ENCODE measurements at places on chromosomes 1 and 21.

DNA sequence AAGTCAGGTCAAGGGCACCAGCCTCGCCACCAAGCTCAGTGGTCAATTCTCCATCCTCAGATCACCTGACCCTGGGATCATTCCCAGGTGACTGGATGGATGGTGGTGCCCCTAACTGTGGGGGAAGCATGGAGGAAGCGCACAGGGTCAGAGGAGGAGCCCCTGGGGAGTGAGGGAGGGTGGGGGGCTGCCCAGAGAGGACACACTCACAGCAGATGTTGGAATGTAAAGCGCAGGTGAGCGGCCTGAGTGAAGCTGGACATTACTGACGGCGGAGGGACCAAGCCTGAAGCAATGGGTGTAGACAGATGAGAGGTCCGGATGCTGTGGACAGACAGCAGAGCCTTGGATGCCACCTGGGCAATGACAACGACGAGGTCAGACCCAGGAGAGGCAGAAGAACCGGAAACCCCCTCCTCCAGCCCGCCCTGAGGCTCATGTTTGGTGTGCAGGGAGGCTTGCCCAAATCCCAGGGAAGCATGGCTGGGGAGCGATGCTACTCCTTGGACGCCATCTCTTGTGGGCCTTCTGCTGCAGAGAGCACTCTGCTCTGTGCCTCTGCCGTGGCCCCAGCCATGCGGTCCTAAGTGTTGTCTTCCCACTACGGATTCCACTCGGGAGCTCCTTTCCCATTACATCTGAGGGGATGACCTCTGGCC, 5.7 kb upstream of the CPLANE2 start:
- DNase-seq, result no peak

- DNase-seq, result no peak
These were observed 32.9 kb downstream of the DIP2A start for GRCh38 chr21:46491553-46491952.

- DNase-seq, result no peak
These were observed 228.2 kb upstream of the USP24 start for GRCh38 chr1:55443175-55443915.

GRCh38 chr1:228021355-228022030, 14.7 kb downstream of the WNT3A start:
- DNase-seq, result no peak

GRCh38 chr1:112496290-112496689, 12.5 kb upstream of the WNT2B start:
- no peak for DNase-seq

DNA sequence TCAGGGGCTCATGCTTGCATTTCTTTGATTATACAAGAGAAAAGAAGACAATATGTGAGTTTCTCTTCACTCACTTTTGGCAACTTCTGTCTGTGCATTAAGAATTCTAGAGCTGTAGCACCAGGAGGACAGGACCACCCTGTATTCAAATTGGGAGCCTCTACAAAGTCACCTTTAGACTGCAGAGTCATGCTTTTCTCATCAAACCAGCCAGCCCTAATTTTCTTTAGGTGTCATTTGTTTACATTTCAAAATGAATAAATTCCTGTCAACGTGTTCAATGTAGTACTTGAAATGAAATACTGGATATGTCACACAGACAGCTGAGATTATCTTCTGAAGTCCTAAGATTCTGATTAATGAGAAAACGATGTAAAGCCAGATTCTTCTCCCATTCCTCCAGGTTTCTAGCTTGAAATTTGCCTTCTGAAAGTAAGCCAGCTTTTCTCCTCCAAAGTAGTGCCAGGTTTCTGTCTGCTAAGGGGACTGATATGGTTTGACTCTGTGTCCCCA, 177.2 kb downstream of the GRIK1 start:
- DNase-seq, result no peak

DNA sequence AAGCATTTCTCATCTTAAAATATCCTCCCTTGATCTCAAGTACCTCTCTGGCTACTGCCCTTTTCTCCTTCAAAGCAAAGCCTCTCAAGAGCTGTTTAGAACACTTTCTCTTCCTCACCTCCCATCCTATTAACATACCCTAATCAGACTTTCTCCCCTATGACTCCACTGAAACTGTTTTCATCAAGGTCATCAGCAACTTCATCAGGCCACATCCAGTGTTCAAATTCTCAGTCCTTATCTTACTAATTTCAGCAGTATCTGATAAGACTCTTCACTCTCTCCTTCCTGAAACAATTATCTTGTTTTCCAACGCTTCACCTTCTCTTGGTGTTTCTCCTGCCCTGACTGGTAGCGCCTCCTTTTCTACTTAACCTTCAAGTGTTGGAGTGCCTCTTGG, 1.5 kb upstream of the RAP1A start:
- DNase-seq, result no peak

DNA sequence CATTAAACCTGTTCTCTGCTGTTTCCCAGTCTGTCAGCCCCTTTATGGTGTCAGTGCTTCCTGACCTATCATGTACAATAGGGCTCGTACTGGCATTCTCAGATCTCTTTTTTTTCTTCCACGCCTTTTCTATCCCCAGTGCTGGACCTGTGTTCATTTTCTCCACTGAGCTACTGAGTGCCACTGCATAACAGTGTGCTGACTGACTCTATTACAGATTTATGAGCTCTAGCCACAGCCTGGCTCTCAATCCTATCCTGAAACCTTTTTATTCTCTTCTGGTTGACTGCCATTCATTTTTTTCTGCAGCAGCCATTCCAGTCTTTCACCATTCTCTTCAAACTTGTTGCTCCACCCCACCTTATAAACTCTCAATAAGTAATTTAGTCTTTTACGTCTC, 59.6 kb upstream of the MACF1 start:
- no peak for DNase-seq

- DNase-seq, result no peak
These were observed 74.1 kb downstream of the XCL2 start for GRCh38 chr1:168469690-168470089.

DNA sequence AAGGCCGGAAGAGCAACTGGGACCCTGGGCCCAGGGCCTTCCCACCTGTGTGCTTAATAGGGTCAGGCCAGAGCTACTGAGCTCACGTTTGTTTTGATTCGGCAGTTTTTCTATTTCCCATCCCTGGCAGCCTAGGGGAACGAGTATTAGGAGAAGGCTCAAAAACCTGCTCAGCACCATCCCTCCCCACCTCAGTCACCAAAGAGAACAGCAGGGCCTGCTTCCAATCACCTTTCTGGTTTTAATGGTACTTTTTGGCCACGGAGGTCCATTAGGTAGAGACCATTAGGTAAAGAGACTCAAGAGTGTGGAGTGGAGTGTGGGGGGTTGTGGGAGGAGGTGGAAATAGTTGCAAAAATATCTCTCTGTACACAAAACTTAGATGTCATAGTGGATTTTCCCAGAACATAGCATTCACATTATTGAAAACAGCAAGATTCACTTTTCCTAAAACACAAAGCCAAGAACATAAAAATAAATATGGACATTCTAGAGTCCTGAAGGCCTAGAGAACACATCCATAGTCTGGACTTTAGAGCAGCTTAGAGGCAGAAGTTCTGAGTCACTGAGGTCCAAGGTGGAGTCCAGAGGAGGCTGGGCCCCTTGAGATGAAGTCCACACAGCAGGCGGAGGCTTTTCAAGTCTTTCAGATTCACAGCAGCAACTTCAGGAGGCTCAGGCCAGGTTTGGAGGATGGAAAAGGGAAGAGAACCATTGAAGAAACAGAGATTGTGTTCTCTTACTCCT, 19.5 kb downstream of the NUAK2 start:
- peak; percentile 45 for DNase-seq

DNA sequence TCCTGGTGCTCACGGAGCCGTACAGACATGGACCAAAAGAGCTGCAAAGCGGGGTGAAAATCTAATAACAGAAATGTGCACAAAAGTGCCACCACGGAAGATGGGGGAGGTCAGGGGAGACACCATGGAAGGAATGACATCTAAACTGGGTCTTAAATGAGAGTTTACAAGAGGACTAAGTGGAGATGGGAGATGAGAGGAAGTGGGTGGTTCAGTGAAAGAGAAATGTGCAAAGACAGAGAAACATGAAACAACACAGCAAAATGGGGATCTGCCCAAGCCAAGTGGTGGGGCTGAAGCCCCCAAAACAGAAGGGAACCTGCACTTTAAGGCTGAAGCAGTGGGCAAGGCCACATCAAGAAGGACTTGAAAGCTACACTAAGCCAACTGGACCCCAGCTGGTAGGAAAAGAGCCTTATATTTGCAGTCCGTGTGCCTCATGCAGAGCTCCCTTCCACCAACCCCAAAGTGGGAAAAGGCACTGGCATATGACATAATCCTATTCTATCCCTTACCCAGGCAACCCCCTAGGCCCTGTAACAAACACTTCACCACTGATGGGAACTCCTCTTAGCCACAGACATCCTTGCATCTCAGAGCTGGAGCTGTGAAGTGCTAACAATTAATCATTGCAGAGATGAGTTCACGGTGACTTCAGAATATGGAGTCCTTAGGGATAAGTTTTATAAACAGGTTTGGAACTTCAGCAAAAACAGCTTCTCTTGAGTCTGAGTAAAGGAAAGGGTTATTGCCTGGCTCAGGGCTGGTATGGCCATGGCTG, 198.6 kb upstream of the EDN2 start:
- no peak for DNase-seq

DNA sequence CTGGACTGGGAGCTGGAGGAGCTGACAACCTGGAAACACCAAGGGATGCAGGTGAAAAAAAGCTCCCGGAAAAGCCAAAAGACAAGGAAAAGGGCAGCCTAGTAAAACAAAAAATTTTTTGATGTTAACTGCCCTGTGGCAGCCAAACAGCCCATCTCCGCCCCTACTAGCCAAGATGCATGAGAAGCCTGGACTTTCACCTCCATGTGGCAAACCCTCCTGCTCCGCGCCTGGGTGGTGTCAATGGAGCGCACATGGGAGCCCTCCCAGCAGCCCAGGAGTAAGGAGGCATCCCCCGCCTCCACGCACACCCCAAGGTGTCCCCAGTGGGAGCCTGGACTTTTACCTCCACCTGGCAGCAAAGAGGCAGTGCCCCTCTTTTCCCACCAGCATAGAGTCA, 30.5 kb downstream of the LEMD1 start:
- no peak for DNase-seq

- DNase-seq, result no peak
These were observed 27.6 kb downstream of the CD247 start for GRCh38 chr1:167490765-167491164.
